ENCODE measurements at places on chromosomes 16 and 17.

DNA sequence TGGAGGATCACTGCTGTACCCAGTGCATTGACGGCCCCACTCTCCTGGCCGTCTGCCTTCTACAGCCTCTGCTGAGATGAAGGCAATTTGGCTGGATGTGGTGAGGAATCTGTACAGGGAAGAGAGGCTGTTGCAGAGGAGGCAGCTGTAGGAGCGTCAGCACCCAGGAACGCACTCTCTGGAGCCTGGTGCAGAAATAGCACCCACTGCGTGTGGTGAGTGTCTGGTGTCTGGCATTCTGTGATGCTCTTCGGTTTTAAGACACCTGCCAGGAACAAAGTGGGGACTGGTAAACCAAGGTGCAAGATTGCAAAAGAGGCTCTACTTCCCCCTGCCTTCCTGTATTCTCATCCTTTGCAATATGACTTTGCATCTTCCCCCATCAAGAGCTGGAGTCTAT lies 187.5 kb upstream of the SDK2 start:
- no peak for DNase-seq

GRCh38 chr16:79093554-79093967 lies 507.0 kb downstream of the MAF start:
- DNase-seq = peak; percentile 53

DNA sequence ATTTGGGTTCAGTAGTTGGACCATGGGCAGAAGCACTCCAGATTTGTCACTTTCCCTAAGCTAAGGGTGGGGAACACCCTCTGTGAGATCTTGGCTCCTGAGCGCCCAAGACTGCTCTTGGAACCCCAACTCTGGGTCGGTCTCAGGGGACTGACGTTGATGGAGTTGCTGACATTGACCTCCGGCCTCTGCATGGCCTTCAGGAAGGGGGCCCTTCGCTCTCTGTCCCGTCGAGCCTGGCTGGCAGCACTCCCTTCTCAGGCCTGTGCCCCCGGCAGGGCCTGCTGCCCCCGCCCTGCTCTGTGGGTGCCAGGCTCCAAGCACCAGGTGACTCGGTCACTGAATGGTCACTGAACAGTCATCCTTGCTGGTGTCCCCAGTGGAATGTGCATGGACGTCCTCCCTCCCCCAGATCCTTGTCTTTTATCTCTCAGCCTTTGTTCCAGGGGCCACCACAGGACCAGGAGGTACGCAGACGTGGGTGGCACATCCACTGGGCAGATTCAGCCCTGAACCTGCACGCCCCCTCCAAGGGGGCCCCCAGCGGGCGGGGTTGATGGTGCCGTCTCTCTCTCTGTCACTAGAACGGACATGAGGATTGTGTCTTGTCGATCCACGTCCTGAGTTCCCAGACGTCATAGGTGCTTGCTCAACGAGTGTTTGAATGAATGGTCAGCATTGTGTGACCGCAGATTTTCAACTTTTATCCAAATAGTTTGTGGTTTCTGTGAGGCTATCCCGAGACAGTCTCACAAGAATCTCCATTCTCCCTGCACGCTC lies 314.5 kb downstream of the SEC14L1 start:
- no peak for DNase-seq

- DNase-seq = no peak
Observed at GRCh38 chr16:10744370-10745030, 858 bp downstream of the NUBP1 start.

- peak; percentile 59 for DNase-seq
Observed at GRCh38 chr16:89565506-89566372, 5.3 kb downstream of the RPL13 start.

- no peak for DNase-seq
Observed at GRCh38 chr16:29813644-29814562, 1.9 kb downstream of the PRRT2 start.

GRCh38 chr17:63917646-63918045 lies 993 bp downstream of the GH1 start:
- DNase-seq = no peak

- DNase-seq = no peak
Observed at GRCh38 chr16:57480754-57481230, 5.5 kb downstream of the DOK4 start.

DNA sequence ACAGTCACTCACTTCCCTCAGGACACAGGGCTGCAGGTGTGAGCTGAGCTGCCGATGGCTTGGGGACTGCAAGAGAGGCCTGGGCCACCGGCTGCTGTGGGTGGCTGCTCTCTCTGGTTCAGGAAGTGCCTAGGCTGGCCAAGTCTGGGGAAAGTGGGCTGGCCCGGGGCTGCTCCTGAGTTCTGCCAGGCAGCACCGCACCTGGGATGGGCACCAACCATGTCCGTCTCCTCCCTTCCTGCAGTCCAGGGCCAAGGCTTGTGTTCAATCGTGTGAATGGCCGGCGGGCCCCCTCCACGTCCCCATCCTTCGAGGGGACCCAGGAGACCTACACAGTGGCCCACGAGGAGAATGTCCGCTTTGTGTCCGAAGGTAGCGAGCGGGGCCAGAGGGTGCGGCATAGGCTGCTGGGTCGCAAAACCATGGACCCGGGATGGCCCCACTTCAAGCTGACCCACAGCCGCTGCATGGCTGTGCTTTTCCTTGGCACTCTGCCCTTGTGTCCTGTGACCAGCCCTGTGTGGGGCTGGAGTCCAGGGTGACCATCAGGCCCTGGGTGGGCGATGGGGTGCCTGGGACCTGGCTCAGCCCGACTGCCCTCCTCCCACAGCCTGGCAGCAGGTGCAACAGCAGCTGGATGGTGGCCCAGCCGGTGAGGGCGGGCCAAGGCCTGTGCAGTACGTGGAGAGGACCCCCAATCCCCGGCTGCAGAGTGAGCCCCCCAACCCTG lies 1.8 kb upstream of the WDR90 start:
- DNase-seq = no peak

DNA sequence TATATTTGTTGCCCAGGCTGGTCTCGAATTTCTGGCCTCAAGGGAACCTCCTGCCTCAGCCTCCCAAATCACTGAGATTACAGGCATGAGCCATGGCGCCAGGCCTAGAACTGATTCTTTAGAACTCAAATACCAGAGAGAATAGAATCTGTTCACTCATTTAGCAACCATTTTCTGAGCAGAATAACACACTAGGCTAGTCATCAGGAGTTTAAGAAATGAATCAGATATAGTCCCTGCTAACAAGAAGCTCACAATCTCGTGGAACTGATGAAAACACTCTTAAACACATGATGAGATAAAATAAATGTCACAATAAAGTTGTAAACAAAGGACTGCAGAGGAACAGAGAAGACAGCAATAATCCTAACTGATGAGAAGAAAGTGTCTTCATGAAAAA lies 55.8 kb upstream of the ADCY9 start:
- DNase-seq = no peak

Data from activated naive CD4-positive, alpha-beta T cell treated with Interleukin-2 at 50 U/mL for 16 hours (primary cell).